ENCODE measurements at places on chromosomes 5 and 9. TPM values are rescaled to one million over a fixed set of nuclear protein-coding genes. Genes with fewer than 3 reads are reported as not detected.
A peak's percentile ranks its signal among the peaks of the same experiment; 100 is the strongest.

GRCh38 chr5:153552886-153553285 lies 62.4 kb downstream of the GRIA1 start:
- H3K27me3 ChIP-seq = no peaks in the 10 kb centered on the region
- DNase-seq = no peak
- no peak overlapping the region for H3K27ac ChIP-seq

- DNase-seq = peak; percentile 50
- H3K4me1 ChIP-seq = no peaks in the 10 kb centered on the region
- H3K27ac ChIP-seq = no peak overlapping the region
- H3K36me3 ChIP-seq = no peaks in the 10 kb centered on the region
- no peak overlapping the region for H3K4me3 ChIP-seq
Measured at GRCh38 chr9:98311541-98311940, 56.1 kb upstream of the TBC1D2 start.

GRCh38 chr5:30871196-30871595 lies 322.3 kb upstream of the CDH6 start:
- H3K36me3 ChIP-seq = no peaks in the 10 kb centered on the region
- no peaks in the 10 kb centered on the region for H3K4me1 ChIP-seq
- no peak for DNase-seq
- H3K27me3 ChIP-seq = no peaks in the 10 kb centered on the region
- no peak overlapping the region for H3K27ac ChIP-seq

GRCh38 chr5:141694479-141694878 lies 12.4 kb upstream of the ARAP3 start:
- H3K36me3 ChIP-seq = no peaks in the 10 kb centered on the region
- DNase-seq = no peak
- H3K27me3 ChIP-seq = peaks cover 4% of the 10 kb centered on the region
- H3K4me3 ChIP-seq = no peak overlapping the region

IL4 gene
- not detected for total RNA-seq

DNA sequence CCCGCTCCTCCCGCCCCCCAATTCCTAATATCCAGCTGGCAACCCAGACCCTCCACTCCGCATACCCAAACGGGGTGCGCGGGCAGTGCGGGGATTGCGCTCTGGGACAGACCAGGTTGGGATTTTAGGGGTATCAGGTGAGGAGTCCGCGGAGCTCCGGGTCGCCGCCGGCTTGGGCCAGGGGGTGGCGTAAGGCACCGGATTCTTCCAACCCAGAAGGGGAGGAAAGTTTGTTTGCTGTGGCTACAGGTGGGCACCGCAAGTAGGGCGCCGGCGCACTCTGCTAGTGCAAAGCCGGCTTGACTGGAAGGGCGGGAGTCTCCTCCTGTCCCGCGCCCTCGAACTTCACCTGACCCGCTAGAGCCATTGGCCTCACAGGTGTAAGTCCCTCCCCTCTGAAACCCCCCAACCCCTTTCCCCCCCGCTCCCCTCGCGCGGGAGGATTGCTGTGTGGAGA lies 709 bp downstream of the IQGAP2 start:
- DNase-seq = peak; percentile 90
- H3K27ac ChIP-seq = peak overlapping the region; percentile 93
- H3K36me3 ChIP-seq = no peaks in the 10 kb centered on the region

- H3K27ac ChIP-seq = no peak overlapping the region
- H3K4me3 ChIP-seq = no peak overlapping the region
- no peaks in the 10 kb centered on the region for H3K36me3 ChIP-seq
- DNase-seq = no peak
- no peaks in the 10 kb centered on the region for H3K27me3 ChIP-seq
Measured at GRCh38 chr5:135740475-135740874, 94.0 kb upstream of the SLC25A48 start.

Data from spleen (tissue), 13 donors.